CD4-positive, alpha-beta T cell treated with Interferon alpha-2 for 1 hour (primary cell): ENCODE measurements at places on chromosomes 6 and 20.

DNA sequence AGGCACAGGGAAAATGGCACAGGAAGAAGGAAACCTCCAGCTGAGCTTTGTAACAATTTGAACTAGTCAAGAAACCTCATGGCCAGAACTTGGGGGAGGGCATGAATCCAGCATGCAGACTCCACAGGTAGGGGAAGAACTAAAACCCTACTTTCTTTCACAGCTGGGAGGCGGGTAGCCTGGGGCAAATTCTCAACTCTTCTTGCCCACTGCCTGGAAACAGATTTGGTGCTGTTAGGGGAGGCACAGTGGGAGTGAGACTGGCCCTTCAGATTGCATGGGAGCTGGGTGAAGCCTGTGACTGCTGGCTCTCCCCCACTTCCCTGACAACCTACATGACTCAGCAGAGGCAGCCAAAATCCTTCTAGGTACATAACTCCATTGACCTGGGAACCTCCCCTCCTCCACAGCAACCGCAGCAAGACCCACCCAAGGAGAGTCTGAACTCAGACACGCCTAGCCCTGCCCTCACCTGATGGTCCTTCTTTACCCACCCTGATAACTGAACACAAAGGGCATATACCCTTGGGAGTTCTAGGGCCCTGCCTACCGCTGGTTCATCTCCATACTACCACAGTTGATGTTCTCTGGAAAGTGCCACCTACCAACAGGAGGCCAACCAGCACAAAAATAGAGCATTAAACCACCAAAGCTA lies 37.2 kb upstream of the TRIM27 start:
- no peak for DNase-seq

DNA sequence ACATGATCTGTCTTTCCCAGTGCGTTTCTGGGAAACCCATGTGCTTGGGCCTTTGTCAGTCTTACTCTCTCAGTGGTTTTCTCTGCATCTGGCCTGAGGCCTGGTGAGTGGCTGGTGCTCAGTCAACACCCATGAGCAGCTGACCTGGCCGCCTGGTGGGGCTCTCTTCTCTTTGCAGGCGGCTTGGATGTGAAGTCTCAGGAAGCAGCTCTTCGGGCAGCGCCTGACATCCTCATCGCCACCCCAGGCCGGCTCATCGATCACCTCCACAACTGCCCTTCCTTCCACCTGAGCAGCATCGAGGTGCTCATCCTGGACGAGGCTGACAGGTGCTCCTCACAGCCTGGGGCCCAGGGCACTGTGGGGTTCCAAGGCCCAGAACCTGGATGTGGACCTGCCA lies 10.8 kb downstream of the DDX27 start:
- no peak for DNase-seq

DNA sequence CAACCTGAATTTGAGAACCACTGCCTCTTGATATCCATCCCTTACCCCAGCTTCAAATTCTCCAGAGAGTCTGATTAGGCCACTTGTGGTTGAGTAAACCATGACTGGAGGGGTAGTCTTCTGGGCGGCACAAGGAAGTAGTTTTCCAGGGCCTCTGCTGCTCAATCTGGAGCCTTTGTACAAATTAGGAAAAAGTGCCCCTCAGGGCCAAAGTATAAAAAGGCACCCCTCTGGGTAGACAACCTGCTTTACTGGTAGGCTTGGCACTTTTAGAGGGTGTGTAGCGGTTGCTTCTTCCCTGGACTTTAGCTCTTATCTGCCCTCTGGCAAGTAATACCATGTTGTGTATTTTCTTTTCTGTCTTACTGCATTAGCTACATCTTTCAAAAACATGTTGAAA lies 32.9 kb upstream of the RPL7L1 start:
- DNase-seq, result no peak

GRCh38 chr6:149268768-149269167 lies 48.7 kb upstream of the TAB2 start:
- no peak for DNase-seq

DNA sequence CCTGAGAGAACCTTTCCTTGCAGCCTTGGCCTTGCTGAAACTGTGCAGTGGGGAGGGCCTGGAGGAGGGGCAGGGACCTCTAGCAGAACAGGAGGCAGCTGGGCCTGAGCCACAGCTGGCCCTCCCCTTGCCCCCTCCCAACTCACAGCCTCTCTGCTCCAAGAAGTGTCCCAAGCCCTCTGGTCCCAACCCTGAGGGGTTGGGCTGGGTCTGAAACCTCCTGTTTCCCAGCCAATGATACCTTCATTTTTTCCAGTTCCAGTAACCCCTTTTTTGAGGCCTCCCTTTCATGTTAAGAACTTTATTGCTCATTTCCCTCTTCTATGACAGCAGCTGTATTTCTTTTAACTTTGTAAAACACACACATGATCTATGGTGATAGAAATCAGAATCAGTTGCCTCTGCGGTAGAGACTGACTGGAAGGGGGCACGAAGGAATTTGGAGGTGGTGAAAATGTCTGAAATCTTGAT lies 17.9 kb upstream of the ARMC12 start:
- peak; percentile 16 for DNase-seq

- DNase-seq, result no peak
Observed at GRCh38 chr6:158361961-158362669, 49.9 kb downstream of the TULP4 start.

- DNase-seq, result peak; percentile 43
Observed at GRCh38 chr6:148830614-148831013, 83.8 kb downstream of the UST start.

- no peak for DNase-seq
Observed at GRCh38 chr20:46078954-46079353, 10.8 kb downstream of the NCOA5 start.

- no peak for DNase-seq
Observed at GRCh38 chr6:26415791-26416190, 13.7 kb downstream of the BTN3A1 start.

- DNase-seq, result no peak
Observed at GRCh38 chr6:33699739-33700138, 11.8 kb downstream of the UQCC2 start.

- no peak for DNase-seq
Observed at GRCh38 chr6:45417436-45417835, 39.7 kb upstream of the SUPT3H start.

DNA sequence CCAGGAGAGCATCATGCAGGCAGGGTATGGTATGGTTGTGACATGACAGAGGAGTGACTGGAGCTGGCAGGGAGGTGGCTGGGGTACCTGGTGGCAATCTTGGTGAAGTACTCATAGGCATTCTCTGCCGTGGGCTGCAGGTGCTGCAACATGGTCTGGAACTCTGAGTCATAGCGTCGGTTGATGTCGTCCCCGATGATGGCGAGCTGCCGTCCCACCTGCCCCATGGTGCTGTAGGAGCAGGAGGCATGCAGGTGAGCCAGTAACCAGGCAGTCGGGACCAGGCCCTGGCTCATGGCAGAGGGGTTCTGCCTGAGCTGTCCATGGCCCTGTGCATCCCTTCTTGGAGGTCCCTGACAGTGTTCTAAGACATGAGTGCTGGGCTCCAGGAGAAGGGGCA lies 4.9 kb downstream of the BAK1 start:
- DNase-seq, result no peak

DNA sequence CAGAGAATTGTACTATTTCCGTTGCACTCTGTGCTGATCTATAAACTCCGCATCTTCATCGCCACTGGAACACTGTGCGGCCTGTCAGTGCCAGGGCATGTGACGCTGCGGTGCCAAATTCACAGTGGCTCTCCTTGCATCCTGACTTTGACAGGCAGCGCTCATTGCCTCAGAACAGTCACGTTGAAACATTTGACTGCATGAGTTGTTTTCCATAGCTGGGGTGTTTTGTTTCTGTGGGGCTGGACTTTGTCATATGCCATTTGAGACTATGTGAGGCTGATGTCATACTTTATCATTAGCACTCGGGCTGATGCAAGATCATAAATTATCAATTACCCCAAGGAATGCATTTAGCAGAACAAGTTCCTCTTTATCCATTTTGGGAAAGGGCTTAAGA lies 32.7 kb downstream of the CFAP61 start:
- DNase-seq, result no peak

GRCh38 chr20:43389839-43390626 lies 67.7 kb upstream of the SRSF6 start:
- DNase-seq, result no peak

GRCh38 chr20:21189761-21190523 lies 64.1 kb downstream of the KIZ start:
- DNase-seq, result no peak

GRCh38 chr6:79111549-79111948 lies 33.5 kb upstream of the PHIP start:
- DNase-seq, result no peak

- no peak for DNase-seq
Observed at GRCh38 chr6:117666881-117667280, 8.4 kb upstream of the NUS1 start.

GRCh38 chr20:59003836-59004492 lies 3.1 kb downstream of the CTSZ start:
- DNase-seq, result no peak

DNA sequence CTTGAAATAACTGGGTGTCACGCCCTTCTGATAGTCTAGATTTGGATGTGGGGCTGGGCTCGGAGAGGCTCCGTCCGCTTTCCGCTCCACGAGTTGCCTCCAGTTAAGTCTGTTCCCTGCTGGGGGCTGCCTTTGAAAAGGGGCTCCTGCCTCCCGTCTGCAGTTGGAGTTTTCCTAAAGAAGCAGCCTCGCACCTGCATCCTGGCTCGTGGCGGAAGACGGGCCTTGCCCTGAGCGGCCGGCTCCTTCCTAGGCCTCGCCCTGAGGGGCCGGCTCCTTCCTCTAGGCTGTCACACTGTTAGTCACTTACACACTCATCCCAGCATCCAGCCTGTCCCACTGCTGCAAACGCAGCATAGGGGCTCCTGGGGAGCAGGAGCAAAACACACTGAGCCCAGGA lies 74.4 kb downstream of the SMOC2 start:
- DNase-seq, result no peak

GRCh38 chr6:6722195-6722594 lies 133.7 kb downstream of the LY86 start:
- no peak for DNase-seq

GRCh38 chr20:376750-377149 lies 3.8 kb upstream of the TRIB3 start:
- DNase-seq, result no peak

DNA sequence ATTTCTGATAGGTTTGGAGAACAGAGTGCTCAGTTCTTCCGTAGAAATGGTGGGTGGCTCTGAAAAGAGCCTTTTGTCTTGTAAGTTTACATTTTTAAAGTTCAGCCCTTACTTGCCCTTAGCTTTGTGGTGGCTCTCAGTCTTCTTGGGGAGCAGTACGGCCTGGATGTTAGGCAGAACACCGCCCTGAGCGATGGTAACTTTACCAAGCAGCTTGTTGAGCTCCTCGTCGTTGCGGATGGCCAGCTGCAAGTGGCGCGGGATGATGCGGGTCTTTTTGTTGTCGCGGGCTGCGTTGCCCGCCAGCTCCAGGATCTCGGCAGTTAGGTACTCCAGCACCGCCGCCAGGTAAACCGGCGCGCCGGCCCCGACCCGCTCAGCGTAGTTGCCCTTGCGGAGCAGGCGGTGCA lies 19.5 kb downstream of the OR2B2 start:
- no peak for DNase-seq

GRCh38 chr6:155440398-155441111 lies 15.1 kb downstream of the NOX3 start:
- DNase-seq, result no peak

- DNase-seq, result no peak
Observed at GRCh38 chr6:84825461-84825860, 61.1 kb upstream of the TBX18 start.

- DNase-seq, result no peak
Observed at GRCh38 chr6:42509765-42510164, 54.1 kb upstream of the UBR2 start.

- DNase-seq, result no peak
Observed at GRCh38 chr20:40191573-40191972, 497.5 kb downstream of the MAFB start.

DNA sequence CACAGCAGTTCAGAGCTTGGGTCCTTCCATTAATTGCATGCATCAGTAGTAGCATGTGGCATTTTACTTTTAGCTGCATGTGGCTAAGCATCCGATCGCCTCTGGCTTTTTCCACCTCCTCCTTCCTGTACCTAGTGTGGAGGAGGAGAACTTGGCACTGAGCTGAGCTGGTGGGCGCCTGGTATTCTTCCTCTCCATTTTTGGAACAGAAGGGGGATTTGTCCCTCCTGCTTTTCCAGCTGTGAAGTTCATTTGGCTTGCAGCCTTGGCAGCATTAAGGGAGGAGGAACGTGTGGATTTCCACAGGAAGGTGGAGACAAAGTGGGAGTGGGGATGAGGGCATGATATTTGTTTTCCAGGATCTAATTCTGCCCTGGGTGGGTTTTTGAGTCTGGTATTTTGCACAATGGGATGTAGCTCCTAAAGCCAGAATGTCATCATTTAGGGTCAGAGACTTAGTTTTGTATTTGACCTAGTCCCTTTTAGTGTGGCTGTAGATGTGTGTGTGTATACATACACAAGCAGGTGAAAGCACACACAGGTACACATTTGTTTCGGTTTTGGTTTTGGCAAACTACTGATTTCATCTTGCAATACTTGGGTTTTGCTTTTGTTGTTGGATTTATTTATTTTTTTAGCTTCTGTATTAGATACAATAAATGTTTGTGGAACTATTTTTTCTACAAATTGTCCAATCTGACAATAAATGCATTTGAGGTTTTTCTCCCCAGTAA lies 90.0 kb downstream of the SASH1 start:
- no peak for DNase-seq

DNA sequence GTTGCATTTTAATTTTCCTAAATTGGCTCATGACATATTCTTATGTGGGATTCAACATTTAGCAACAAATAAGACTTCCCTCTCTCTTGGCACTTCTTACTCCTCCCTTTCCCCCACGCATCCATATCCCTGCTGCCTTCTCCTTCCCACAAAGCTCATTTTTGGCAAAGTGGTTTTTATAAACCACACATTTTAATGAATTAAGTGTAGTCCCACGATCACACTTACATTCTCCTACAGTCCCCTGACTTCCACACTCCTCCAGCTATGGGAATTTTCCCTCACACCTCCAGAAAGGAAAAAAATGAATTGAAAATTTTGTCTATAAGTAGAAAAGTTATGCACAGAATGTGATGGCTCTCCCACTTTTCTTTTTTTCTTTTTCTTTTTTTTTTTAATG lies 345.0 kb downstream of the CD83 start:
- DNase-seq, result no peak

DNA sequence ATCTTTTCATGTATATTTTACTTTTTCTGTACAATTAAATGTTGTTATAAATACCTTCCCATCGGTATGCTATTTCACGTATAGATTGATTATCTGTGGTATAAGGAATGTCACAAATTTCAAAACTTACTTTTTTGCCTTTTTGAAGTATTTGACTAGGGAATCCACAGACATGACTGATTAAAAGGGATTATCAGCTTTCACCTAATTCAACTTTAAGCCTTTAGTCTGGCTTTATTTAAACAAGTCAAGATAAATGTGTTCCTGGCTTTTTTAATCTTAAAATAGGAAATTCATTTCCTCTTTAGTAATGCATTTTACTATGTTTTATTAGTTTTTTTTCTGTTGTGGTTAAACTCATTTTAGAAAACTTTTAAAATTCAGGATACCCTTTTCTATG lies 160.0 kb downstream of the MACROD2 start:
- DNase-seq, result no peak

- DNase-seq, result no peak
Observed at GRCh38 chr20:52217689-52218395, 26.3 kb upstream of the ZFP64 start.
